ENCODE measurements at places on chromosomes 4 and X. TPM values are rescaled to one million over a fixed set of nuclear protein-coding genes. Genes with fewer than 3 reads are reported as not detected.

DNA sequence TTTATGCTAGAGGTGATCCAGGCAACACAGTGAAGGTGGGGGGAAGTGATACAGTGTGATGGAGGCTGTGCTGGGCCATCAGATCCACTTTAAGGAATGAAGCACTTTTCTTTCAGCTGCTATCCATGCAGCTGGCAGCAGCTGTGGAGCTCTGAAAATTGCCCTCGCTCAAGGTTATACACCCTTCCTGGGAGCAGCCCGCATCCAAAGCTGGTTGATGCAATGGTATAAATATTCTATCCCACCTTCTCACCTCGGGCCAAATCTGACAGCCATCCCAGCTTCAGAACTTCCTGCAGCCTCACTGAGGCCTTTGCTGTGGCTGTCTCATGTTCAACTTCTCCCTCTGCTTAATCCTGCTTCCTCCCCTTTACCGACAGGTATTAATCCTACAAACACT is 18.6 kb downstream of the CXCL13 start:
- no peaks in the 10 kb centered on the region for H3K4me1 ChIP-seq
- H3K27me3 ChIP-seq = no peaks in the 10 kb centered on the region
- no peaks in the 10 kb centered on the region for H3K36me3 ChIP-seq

GRCh38 chr4:112340023-112340422 is 42.9 kb downstream of the ALPK1 start:
- no peak overlapping the region for H3K4me3 ChIP-seq
- no peaks in the 10 kb centered on the region for H3K4me1 ChIP-seq
- no peak for DNase-seq
- no peak overlapping the region for H3K27ac ChIP-seq
- H3K27me3 ChIP-seq = no peaks in the 10 kb centered on the region

DNA sequence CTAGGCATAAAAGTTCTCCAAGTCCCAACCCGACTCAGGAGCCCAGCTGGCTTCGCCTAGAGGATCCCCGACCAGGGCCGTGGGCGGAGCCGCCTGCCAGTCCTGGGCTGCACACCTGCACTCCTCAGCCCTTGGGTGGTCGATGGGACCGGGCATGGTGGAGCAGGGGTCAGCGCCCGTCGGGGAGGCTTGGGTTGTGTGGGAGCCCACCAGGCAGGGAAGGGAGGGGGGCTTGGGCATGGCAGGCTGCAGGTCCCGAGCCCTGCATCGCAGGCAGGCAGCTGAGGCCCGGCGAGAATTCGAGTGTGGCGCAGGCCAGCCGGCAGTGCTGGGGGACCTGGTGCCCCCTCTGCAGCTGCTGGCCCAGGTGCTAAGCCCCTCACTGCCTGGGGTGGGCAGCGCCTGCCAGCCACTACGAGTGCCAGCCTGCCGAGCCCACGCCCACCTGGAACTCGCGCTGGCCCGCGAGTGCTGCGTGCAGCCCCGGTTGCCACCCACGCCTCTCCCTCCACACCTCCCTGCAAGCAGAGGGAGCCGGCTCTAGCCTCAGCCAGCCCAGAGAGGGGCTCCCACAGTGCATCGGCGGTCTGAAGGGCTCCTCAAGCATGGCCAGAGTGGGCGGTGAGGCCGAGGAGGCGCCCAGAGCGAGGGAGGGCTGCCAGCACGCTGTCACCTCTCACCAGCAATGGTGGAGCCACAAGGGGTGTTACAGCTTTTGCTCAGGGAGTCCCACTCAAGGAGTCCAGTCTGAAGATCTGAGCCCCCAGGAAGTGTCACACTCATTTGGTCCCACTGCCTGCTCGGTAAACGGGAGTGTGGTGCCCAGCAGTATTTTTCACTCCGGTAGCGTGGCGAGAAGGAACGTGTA is 38.9 kb downstream of the SPRY1 start:
- no peaks in the 10 kb centered on the region for H3K27me3 ChIP-seq
- no peak overlapping the region for H3K27ac ChIP-seq
- H3K4me1 ChIP-seq = no peaks in the 10 kb centered on the region
- no peaks in the 10 kb centered on the region for H3K36me3 ChIP-seq

DNA sequence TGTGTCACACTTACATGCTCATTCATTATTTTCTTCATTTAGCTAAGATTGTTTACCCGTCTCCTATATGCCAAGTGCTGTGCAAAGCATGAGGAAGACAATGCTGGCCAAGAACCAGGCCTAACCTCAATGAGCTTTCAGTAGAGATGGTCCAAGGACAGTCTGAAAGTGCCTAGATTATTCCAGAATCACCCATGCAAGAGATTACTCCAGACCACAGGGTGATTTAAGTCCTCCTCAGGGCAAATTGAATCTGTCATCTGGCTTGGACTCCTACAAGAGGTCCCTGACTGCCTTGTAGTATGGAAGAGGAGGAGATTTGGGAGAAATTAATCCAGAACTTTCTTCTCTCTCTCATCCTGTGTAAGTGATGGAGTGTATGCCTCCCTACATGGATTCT is 99.4 kb upstream of the NDP start:
- H3K36me3 ChIP-seq = no peaks in the 10 kb centered on the region
- no peak overlapping the region for H3K27ac ChIP-seq
- no peak for DNase-seq
- H3K4me3 ChIP-seq = no peak overlapping the region

The CXCR3 gene
- total RNA-seq = 8.4 TPM

DNA sequence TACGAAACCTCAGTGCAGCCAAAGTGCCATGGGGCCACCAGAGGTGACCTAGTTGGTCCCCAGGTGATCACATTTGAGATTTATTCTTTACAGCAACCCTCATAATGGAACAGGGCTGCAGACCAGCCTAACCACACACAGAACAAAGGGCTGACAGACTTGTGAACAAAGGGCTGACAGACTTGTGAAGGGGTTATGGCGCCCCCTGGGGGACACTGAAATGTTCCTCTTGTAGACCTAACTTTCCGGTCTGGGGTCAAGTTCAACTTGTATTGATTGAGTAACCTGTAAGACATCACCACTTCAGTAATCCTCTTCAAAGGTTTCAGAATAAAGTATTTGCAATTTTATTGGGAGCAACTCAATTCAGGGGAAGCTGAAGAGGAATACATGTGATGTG is 175.9 kb upstream of the RPS6KA3 start:
- H3K27ac ChIP-seq = no peak overlapping the region
- H3K4me1 ChIP-seq = no peaks in the 10 kb centered on the region
- peak; percentile 97 for DNase-seq
- H3K4me3 ChIP-seq = no peak overlapping the region

DNA sequence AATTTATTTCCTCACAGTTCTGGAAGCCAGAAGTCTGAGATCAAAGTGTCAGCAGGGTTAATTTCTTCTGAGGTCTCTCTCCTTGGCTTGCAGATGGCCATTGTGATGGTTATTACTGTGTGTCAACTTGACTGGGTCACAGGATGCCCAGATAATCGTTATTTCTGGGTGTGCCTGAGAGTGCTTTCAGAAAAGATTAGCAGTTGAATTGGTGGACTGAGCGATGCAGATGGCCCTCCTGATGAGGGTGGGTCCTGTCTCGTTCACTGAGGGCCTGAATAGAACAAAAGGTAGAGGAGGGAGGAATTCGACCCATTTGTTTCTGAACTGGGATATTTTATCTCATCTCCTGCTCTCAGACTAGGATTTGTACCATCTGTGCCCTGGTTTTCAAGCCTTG is 15.7 kb downstream of the SMIM43 start:
- H3K4me3 ChIP-seq = no peak overlapping the region
- DNase-seq = no peak
- no peak overlapping the region for H3K27ac ChIP-seq

GRCh38 chr4:184734758-184735157 is 862 bp upstream of the CENPU start:
- peak overlapping the region; percentile 37 for H3K27ac ChIP-seq
- no peaks in the 10 kb centered on the region for H3K36me3 ChIP-seq
- no peaks in the 10 kb centered on the region for H3K27me3 ChIP-seq
- H3K4me3 ChIP-seq = peak overlapping the region; percentile 97

DNA sequence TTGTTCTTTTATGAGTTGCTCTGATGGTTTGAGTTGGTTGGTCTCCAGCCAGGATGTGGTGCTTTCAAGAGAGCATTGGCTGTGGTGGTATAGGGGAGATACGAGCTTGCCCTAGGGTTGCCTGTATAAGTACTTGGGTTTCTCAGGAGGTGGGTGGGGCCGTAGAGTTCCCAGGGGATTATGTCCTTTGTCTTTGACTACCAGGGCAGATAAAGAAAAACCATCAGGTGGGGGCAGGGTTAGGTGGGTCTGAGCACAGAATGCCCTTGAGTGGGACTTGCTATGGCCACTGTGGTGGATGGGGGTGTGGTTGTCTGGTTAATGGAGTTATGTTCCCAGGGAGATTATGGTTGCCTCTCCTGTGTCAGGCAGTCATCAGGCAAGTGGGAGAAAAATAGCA is 247.9 kb upstream of the HAND2 start:
- no peaks in the 10 kb centered on the region for H3K4me1 ChIP-seq
- no peaks in the 10 kb centered on the region for H3K36me3 ChIP-seq
- H3K27ac ChIP-seq = no peak overlapping the region
- no peaks in the 10 kb centered on the region for H3K27me3 ChIP-seq
- DNase-seq = no peak

DNA sequence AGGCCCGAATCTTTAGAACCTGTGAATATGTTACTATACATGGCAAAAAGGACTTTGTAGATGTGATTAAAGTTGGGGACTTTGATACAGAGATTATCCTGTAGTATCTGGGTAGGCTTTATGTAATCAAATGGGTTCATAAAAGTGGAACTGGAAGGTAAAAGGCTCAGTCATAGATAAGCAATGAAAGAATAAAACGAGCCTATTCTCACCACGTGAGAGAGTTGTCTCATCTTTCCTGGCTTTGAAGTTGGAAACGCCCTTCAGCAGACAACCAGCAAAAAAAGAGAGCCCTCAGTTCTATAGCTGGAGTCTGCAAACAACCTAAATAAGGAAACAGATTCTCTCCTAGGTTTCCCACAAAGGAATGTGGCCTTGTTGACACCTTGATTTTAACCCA is 805.8 kb upstream of the DIAPH2 start:
- no peak overlapping the region for H3K27ac ChIP-seq
- no peaks in the 10 kb centered on the region for H3K36me3 ChIP-seq
- no peak for DNase-seq
- H3K4me1 ChIP-seq = no peaks in the 10 kb centered on the region

- no peak for DNase-seq
- no peaks in the 10 kb centered on the region for H3K36me3 ChIP-seq
- no peak overlapping the region for H3K27ac ChIP-seq
- no peaks in the 10 kb centered on the region for H3K27me3 ChIP-seq
- H3K4me3 ChIP-seq = no peak overlapping the region
- no peaks in the 10 kb centered on the region for H3K4me1 ChIP-seq
Measured at GRCh38 chr4:16329125-16329796, 103.0 kb upstream of the TAPT1 start.

- DNase-seq = peak; percentile 50
- no peaks in the 10 kb centered on the region for H3K4me1 ChIP-seq
- H3K27ac ChIP-seq = no peak overlapping the region
- H3K4me3 ChIP-seq = no peak overlapping the region
- H3K27me3 ChIP-seq = no peaks in the 10 kb centered on the region
Measured at GRCh38 chr4:173121076-173121561, 47.5 kb upstream of the GALNT7 start.

- H3K4me1 ChIP-seq = no peaks in the 10 kb centered on the region
- no peak overlapping the region for H3K27ac ChIP-seq
- H3K27me3 ChIP-seq = no peaks in the 10 kb centered on the region
- no peak overlapping the region for H3K4me3 ChIP-seq
- no peak for DNase-seq
Measured at GRCh38 chrX:139178980-139179379, 351.6 kb upstream of the F9 start.

DNA sequence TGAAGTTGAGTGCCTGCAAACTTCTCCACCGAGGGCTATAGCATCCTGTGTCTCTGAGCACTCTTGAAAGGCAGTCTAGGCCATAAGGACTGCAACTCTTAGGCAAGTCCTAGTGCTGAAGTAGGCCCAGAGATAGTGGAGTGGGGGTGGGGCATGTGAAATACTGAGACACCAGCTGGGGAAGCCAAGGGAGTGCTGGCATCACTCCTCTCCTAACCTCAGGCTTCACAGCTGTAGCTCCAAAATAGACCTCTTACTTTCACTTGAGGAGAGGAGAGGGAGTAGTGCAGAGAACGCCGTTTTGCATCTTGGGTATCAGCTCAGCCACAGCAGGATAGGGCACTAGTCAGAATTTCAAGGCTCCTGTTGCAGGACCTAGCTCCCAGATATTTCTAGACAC is 56.2 kb upstream of the CYSLTR1 start:
- DNase-seq = no peak
- H3K4me1 ChIP-seq = no peaks in the 10 kb centered on the region
- no peaks in the 10 kb centered on the region for H3K36me3 ChIP-seq
- no peaks in the 10 kb centered on the region for H3K27me3 ChIP-seq
- H3K4me3 ChIP-seq = no peak overlapping the region
- no peak overlapping the region for H3K27ac ChIP-seq

DNA sequence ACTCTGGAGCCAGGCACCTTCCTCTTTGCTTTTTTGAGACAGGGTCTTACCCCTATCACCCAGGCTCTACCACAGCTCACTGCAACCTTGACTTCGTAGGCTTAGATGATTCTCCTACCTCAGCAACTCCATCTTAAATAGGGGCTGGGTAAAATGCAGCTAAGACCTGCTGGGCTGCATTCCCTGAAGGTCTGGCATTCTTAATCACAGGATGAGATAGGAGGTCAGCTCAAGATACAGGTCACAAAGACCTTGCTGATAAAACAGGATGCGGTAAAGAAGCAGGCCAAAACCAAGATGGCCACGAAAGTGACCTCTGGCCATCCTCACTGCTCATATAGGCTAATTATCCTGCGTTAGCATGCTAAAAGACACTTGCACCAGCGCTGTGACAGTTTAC is 770.8 kb upstream of the PRKX start:
- H3K27me3 ChIP-seq = no peaks in the 10 kb centered on the region
- no peak overlapping the region for H3K4me3 ChIP-seq
- no peaks in the 10 kb centered on the region for H3K4me1 ChIP-seq
- no peaks in the 10 kb centered on the region for H3K36me3 ChIP-seq

- DNase-seq = no peak
- no peaks in the 10 kb centered on the region for H3K4me1 ChIP-seq
- no peak overlapping the region for H3K27ac ChIP-seq
- no peak overlapping the region for H3K4me3 ChIP-seq
- H3K36me3 ChIP-seq = no peaks in the 10 kb centered on the region
- no peaks in the 10 kb centered on the region for H3K27me3 ChIP-seq
Measured at GRCh38 chr4:156800463-156800862, 171.1 kb downstream of the PDGFC start.

- no peak overlapping the region for H3K4me3 ChIP-seq
- no peaks in the 10 kb centered on the region for H3K36me3 ChIP-seq
- H3K27ac ChIP-seq = no peak overlapping the region
- H3K27me3 ChIP-seq = no peaks in the 10 kb centered on the region
- H3K4me1 ChIP-seq = no peaks in the 10 kb centered on the region
Measured at GRCh38 chr4:15151033-15151432, 148.8 kb downstream of the CPEB2 start.

DNA sequence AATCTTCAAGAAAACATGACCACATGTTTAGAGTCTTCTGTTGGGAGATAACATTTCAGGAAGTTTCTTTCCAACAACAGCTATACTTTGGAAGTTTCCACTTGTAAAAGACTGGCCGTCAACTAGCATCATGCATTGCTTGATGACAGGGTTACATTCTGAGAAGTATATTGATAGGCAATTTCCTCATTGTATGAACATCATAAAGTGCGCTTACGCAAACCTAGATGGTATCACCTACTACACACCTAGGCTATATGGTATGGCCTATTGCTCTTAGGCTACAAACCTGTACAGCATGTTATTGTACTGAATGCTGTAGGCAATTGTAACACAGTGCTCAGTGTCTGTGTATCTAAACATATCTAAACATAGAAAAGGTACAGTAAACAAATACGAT is 25.4 kb upstream of the CD40LG start:
- no peak overlapping the region for H3K4me3 ChIP-seq
- H3K36me3 ChIP-seq = no peaks in the 10 kb centered on the region
- no peaks in the 10 kb centered on the region for H3K27me3 ChIP-seq
- H3K4me1 ChIP-seq = no peaks in the 10 kb centered on the region
- no peak overlapping the region for H3K27ac ChIP-seq

Measured in Peyer's patch (tissue), 4 donors.